ENCODE measurements at places on chromosomes 11 and 22.
A peak's percentile ranks its signal among the peaks of the same experiment; 100 is the strongest.

GRCh38 chr11:58490827-58491226 lies 17.1 kb downstream of the OR5B21 start:
- no peak for DNase-seq

- DNase-seq = no peak
These were observed 2.4 kb upstream of the WNT11 start for GRCh38 chr11:76208438-76209374.

DNA sequence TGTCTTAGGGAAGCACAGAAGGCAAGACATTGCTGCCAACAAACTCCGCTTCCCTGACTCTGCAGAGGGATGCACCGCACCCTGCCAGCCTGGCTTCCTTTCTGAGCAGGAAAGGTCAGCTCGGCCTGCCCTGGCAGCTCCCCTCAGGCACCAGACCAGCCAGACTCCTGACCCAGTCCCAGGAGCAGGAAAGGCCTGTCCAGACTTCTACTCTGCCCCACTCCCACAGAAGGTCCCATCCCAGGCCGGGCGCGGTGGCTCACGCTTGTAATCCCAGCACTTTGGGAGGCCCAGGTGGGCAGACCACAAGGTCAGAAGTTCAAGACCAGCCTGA lies 17.7 kb downstream of the ARRB1 start:
- no peak for DNase-seq

DNA sequence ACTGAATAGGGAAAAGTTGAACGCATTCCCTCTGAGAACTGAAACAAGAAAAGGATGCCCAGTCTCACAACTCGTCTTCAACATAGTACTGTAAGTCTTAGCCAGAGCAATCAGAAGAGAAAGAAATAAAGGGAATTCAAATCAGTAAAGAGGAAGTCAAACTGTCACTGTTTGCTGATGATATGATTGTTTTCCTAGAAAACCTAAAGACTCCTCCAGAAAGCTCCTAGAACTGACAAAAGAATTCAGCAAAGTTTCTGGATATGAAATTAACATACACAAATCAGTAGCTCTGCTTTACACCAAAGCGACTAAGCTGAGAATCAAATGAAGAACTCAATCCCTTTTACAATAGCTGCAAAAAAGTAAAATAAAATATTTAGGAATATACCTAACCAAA lies 471.2 kb upstream of the CNTN5 start:
- DNase-seq = no peak

DNA sequence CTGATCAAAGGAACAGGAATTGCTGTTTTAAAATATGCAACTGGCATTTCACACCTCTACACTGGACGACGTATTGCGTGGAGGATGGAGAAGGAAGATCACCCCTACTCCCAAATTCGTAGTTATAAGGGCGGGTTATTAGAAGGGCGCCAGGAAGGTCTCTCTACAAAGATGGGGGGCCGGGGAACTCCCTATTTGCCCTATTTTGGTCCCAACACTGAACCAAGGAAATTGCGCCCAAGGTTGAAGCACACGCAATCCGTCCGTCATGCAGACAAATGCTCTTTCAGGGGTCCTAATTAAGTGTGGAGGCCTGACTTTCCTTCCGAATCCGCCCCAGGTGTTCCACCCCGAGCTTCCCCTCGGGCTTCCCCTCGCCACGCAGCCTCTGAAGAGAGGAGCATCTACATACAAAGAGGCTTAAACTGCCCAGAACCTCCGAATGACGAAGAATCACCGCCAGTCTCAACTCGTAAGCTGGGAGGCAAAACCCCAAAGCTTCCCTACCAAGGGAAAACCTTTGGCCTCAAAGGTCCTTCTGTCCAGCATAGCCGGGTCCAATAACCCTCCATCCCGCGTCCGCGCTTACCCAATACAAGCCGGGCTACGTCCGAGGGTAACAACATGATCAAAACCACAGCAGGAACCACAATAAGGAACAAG lies 396 bp downstream of the NPAT start:
- peak; percentile 22 for DNase-seq

GRCh38 chr11:69550846-69551245 lies 69.4 kb downstream of the LINC01488 start:
- DNase-seq = no peak

DNA sequence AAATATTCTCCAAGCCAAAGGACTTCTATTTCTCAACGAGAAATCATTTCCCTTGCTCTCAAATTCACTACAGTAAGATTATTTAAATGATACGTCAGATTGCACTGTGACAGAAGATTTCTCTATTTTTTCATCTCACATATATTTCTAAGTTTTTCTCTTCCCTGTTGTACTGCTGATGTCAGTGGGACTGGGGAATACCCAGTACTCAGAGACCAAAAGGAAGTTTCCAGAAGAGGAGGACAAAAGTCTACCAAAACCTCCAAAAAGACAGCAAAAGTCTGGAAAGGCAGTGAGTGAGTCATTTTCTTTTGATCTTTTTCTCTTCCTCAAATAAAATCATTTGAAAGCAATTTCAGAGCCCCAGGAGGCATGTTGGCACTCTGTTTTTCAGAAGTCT lies 149.8 kb upstream of the PITPNB start:
- DNase-seq = no peak

Data from HS-27A (cell line).